ENCODE measurements at places on chromosomes 7 and 10.

DNA sequence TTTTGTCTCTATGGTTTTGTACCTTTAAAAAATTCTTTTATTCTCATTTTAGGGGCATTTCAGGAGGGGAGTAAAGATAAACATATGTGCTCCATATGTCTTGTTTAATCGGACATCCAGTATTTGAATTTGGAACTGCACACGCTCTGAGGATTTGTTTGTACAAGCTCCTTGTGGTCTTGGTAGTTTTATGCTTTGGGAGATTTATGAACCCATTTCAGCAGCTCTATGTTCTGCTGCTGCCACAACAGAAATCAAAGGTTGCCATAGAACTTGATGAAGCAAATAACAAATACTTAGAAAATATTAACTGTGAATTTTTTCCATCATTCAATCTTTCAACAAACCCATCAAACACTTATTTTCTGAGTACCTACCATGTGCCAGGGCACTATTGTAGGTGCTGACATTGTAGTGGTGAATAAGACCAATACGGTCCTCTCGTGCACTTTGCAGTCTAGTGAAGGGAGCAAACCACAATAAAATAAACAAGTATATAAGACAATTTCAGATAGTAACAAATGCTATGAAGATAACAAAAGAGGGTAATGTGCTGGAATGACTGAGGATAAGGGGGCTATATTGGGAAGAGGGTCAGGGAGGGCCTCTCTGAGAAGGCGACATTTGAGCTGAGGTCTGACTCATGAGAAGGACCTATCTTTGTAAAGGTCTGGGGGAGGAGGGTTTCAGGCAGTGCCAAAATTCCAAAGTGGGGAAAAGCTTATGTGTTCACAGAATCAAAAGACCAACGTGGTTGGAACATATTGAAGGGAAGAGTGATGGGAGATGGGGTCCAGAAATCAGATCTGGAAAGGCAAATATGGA lies 30.4 kb downstream of the MYPN start:
- DNase-seq: no peak

GRCh38 chr7:70505468-70505867 lies 626.5 kb upstream of the GALNT17 start:
- DNase-seq: no peak

- DNase-seq: no peak
Observed at GRCh38 chr7:157032128-157032527, 21.7 kb upstream of the MNX1 start.

DNA sequence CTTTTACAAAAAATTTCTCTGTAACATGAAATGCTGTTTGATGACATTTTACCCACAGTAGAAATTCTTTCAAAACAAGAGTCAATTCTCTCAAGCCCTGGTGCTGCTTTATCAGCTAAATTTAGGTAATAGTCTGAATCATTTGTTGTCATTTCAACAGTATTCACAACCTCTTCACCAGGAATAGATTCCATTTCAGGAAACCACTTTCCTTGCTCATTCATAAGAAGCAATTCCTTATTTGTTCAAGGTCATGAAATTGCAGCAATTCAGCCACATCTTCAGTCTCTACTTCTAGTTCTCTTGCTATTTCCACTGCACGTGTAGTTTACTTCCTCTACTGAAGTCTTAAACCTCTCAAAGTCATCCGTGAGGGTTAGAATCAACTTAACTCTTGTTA lies 14.1 kb downstream of the STAG3 start:
- DNase-seq: no peak

- no peak for DNase-seq
Observed at GRCh38 chr10:15714847-15715246, 4.9 kb downstream of the ITGA8 start.

DNA sequence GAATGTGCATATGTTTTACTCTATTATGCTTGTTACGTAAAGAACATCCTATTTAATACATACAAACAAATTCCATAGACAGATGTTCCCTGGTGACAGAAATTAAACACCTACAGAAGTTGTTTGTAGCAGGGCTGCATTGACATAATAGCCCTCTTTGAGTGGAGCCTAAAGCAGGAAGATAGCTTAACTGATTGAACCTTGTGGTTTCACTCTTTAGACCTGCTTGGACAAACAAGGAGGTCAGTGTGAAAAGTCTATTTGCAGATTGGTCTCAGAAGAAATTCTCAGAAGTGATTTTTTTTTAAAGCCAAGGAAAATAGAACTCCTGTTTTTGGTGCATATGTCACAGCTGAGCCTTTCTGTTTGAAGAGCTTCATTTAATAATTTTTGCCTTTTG lies 121.3 kb downstream of the PPP1R9A start:
- DNase-seq: no peak

GRCh38 chr10:1153805-1154351 lies 97.7 kb downstream of the WDR37 start:
- no peak for DNase-seq

- DNase-seq: no peak
Observed at GRCh38 chr10:24791084-24791726, 67.5 kb upstream of the ARHGAP21 start.

DNA sequence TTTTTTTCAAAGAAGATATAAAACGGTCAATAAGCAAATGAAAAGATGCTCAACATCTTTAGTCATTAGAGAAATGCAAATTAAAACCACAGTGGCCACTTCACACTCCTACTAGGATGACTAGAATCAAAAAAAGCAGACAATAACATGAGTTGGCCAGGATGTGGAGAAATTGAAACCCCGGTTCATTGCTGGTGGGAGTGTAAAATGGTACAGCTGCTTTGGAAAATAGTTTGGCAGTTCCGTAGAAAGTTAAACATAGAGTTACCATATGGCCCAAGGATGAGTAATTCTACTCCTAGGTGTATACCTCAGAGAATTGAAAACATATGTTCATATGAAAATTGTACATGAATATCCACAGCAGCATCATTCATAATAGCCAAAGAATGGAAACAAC lies 573.3 kb downstream of the GALNT17 start:
- no peak for DNase-seq

- DNase-seq: no peak
Observed at GRCh38 chr7:113202284-113202683, 83.9 kb upstream of the SMIM30 start.

- no peak for DNase-seq
Observed at GRCh38 chr7:110065121-110065520, 1025.8 kb upstream of the LRRN3 start.

DNA sequence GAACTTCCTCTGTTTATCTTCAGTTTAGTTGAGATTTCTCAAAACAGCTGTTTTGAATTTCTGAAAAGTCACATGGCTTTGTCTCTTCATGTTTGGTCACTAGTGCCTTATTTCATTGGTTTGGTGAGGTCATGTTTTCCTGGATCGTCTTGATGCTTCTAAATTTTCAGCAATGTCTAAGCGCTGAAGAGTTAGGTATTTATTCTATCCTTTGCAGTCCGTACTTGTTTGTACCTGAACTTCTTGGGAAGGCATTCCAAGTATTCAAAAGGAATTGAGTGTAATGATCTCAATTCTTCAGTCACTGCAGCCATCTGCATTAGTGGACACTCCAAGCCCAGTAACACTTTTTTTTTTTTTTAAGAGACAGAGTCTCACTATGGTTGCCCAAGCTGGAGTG lies 67.7 kb downstream of the HERC4 start:
- DNase-seq: no peak

DNA sequence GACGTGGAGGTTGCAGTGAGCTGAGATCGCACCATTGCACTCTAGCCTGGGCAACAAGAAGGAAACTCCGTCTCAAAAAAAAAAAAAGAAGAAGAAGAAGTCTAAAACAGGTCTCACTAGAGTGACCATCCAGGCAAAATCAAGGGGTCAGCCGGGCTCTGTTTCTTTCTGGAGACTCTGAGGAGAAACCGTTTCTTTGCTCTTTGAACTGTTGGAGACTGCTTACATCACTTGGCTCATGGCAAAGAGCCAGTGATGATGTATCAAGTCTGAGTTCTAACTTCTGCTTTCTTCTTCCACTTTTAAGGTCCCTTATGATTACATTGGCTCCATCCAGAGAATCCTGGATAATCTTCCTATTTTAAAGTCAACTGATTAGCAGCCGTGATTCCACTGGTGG lies 306.8 kb downstream of the WDR11 start:
- DNase-seq: no peak

DNA sequence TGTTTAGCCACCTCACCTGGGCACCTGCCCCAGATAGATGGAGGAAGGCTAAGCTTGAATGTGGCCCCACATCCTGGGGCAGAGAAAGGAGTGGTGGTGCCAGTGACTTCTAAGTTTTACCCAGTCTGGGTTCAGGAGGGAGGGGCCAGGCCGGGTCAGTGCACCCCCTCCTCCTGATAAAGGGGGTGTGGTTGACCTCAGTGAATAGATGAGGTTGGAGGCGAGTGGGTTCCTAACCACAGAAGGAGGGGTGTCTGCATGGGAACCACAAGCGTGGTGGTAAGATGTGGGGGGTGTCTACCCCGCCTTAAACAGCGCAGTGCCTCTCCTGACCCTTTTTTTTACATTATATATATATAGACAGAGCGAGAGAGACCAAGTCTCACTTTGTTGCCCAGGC lies 105.3 kb upstream of the KCTD7 start:
- no peak for DNase-seq

- DNase-seq: no peak
Observed at GRCh38 chr7:133947458-133948254, 179.5 kb upstream of the LRGUK start.

DNA sequence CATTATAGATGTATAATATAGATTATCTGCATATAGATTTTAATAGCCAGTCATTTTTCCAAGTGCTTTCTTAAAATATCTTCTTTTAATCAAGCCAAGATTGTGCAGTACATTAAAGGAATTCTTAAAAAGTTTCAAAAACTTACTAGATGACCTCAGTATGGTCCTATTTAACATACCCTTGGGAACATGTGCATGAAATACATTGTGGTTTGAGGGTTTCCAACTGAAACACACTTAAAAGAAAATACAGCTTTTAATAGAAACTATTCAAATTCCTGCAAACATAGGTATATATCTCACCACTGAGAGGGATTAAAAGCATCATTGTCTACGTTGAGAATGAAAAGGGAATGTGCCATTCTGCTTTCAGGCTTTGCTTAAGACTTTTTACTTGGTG lies 364.9 kb downstream of the SUGCT start:
- no peak for DNase-seq

- no peak for DNase-seq
Observed at GRCh38 chr10:77973276-77973675, 46.7 kb upstream of the DLG5 start.
